ENCODE measurements at places on chromosomes 16 and 17.

GRCh38 chr17:39607057-39607850 is 466 bp downstream of the NEUROD2 start:
- DNase-seq: no peak

DNA sequence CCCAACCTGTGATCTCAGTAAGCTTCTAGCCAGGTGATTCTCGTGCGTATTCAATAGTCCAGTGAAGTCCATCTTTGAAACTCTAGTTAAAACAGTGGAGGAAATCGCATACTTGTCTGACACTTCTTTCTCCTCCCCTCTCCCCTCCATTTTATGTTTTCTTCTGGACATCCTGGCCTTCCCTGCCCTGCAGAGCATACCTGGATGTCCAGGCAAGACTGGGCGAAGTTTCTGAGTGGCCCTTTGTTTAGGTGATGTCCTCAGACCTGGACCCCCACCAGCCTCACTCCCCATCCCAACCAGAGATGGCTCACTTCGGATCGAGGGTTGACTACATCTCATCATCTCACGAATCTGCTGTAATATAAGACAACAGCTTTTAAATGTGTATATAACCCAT is 65.7 kb downstream of the CCDC182 start:
- no peak for DNase-seq

DNA sequence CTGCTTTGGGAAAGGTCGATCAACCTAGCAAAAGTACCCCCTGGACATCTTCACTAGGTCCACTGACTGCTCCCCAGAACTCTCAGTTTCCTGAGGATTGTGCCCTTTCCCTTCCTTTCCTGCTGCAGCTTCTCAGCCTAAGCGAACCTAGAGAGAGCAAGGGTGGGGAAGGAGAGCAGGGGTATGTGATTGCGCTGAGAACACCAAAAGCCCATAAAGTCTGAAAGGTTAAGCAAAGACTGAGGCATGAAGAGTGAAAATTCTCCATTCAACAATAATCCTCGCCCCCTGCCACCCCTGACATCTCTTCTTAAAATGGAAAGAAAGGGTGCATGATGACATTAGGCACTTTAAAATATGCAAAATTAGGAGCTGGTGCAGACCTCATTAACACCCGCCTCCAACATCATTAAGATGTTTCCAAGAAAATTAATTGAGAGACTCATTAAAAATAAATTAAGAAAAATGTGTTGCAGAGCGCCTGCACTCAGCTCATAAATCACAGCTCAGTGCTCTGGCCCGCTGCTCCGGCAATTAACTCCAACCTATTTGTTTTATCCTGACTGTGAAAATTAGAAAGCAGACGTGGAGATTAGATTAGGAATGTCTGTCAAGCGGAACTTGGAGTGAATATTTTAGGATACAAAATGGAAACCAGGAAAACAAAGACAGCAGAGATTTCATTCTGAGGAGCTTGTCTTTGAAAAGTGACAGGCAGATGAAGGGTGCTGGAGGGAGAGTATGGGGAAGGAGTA is 49.1 kb upstream of the PMFBP1 start:
- no peak for DNase-seq

- DNase-seq: no peak
Measured at GRCh38 chr16:3175157-3176093, 12.6 kb upstream of the OR1F1 start.

GRCh38 chr16:57808589-57809228 is 6.4 kb upstream of the KIFC3 start:
- DNase-seq: no peak

- DNase-seq: no peak
Measured at GRCh38 chr16:4580250-4580649, 24.1 kb downstream of the C16orf96 start.

DNA sequence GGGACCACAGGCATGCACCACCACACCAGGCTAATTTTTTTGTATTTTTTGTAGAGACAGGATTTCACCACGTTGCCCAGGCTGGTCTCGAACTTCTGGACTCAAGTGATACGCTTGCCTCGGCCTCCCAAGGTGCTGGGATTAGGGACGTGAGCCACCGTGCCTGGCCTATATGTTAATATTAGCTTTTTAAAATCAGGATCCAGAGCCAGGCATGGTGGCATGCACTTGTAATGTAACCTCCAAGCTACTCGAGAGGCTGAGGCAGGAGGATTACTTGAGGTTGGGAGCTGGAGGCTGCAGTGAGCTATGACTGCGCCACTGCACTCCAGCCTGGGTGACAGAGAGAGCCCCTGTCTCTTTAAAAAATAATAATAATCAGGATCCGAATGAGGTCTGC is 8.5 kb upstream of the ADCY7 start:
- DNase-seq: no peak

DNA sequence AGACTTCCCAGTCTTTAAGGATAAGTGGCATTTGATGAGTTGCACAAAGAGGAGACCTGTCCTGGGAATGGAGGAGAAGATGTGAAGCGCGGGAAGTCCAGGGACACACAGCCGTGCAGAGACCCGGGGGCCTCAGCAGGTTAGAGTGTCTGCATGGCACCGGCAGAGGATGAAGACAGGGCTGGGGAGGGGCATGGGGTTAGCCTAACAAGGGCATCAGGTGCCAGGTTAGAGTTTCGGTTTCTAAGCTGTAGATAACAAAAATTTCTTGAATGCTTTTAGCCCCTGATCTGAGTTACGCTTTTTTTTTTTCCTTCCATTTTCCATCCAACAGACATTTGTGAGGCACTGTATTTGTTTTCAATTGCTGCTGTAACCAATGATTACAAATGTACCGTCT is 594.3 kb downstream of the MAF start:
- no peak for DNase-seq

GRCh38 chr16:22098405-22099255 is 6.3 kb downstream of the VWA3A start:
- no peak for DNase-seq

DNA sequence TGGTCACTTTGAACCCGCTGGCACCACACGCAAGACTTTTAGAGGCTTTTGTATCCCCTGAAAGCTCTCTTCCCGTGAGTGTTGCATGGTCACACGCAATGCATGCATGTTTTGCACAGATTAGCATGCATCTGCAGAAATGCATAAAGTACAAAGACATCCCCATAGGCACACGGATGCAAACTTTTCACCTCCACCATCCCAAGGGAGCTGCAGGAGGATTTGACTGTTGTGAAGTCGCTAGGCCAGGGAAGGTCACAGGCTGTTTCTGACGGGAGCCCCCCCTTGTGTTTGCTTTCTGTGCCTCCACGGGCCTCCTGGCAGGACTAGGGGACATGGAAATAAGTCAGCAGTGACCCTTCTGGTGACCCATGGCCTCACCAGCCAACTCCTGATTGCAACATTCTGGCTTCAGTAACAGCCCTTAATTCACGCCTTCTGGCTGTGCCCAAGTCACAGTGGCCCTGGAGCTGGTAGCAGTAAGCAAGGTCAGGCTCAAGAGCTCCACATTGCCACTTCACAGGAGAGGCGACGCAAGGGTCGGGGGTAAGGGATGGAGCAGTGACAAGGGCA is 45.1 kb downstream of the SOX9 start:
- no peak for DNase-seq

Data from uterus (tissue), 4 donors.